A549 treated with CORT108297 at 1 μM for 4 hours (cell line): ENCODE measurements at places on chromosomes 11 and 22. TPM values are rescaled to one million over a fixed set of nuclear protein-coding genes. Genes with fewer than 3 reads are reported as not detected.

Gene SAA4
- total RNA-seq = not detected in 5 replicates

Gene OR8D4
- not detected in 5 replicates for total RNA-seq

Gene E2F8
- 5.5 to 6.8 TPM (median 6.2 TPM) in 5 replicates for total RNA-seq

Gene UBQLNL
- 0.04 TPM in 1 of 5 replicates, not detected in the others for total RNA-seq

Gene TRAF6
- total RNA-seq = 5.7 to 7.5 TPM (median 6.7 TPM) in 5 replicates

Gene IGLL1
- total RNA-seq = not detected in 5 replicates

Gene ALX4
- 3.8 to 5.7 TPM (median 5.2 TPM) in 5 replicates for total RNA-seq

Gene MIAT
- total RNA-seq = 0.24 to 0.48 TPM (median 0.29 TPM) in 5 replicates

Gene FBLN1
- 35.9 to 51.1 TPM (median 49.6 TPM) in 5 replicates for total RNA-seq

Gene ARHGAP42
- 4.8 to 8.0 TPM (median 5.6 TPM) in 5 replicates for total RNA-seq

Gene PANX2
- total RNA-seq = 4.6 to 7.9 TPM (median 7.1 TPM) in 5 replicates

Gene SPTBN2
- 9.4 to 11.7 TPM (median 10.1 TPM) in 5 replicates for total RNA-seq

Gene DBX1
- not detected in 5 replicates for total RNA-seq

Gene ATXN10
- 87.5 to 109 TPM (median 104 TPM) in 5 replicates for total RNA-seq

Gene TLCD5
- total RNA-seq = 5.1 to 8.7 TPM (median 7.2 TPM) in 5 replicates

Gene CDC42EP2
- 13.4 to 21.3 TPM (median 16.9 TPM) in 5 replicates for total RNA-seq

Gene CFAP300
- total RNA-seq = 4.9 to 6.9 TPM (median 6.1 TPM) in 5 replicates

Gene TRPM5
- not detected in 5 replicates for total RNA-seq

Gene OSBP2
- 10.0 to 12.2 TPM (median 10.8 TPM) in 5 replicates for total RNA-seq

Gene MOGAT2
- not detected in 5 replicates for total RNA-seq

Gene MUC2
- 0.14 to 0.97 TPM (median 0.27 TPM) in 5 replicates for total RNA-seq

Gene IFT27
- total RNA-seq = 15.5 to 27.8 TPM (median 23.4 TPM) in 5 replicates

Gene LMNTD2
- 1.9 to 3.3 TPM (median 2.7 TPM) in 5 replicates for total RNA-seq

Gene CRYBA4
- not detected in 5 replicates for total RNA-seq

Gene FIBIN
- total RNA-seq = not detected in 5 replicates

Gene P2RY6
- total RNA-seq = 7.3 to 14.5 TPM (median 13.2 TPM) in 5 replicates

Gene HEPHL1
- not detected in 5 replicates for total RNA-seq

Gene WT1
- 5.2 to 6.0 TPM (median 5.7 TPM) in 5 replicates for total RNA-seq

Gene C11orf97
- not detected in 5 replicates for total RNA-seq

Gene OR10G6
- total RNA-seq = not detected in 5 replicates

Gene CCDC15
- 0.50 to 0.62 TPM (median 0.54 TPM) in 5 replicates for total RNA-seq

Gene DYNC2H1
- 5.4 to 7.0 TPM (median 6.5 TPM) in 5 replicates for total RNA-seq

Gene MS4A1
- not detected in 5 replicates for total RNA-seq

Gene CCDC116
- 0.05 to 0.06 TPM (median 0.06 TPM) in 3 of 5 replicates, not detected in the others for total RNA-seq
